ENCODE measurements at places on chromosomes 7 and 10. TPM values are rescaled to one million over a fixed set of nuclear protein-coding genes. Genes with fewer than 3 reads are reported as not detected.

HMX3 gene
- not detected for total RNA-seq

FGFBP3 gene
- total RNA-seq = 3.3 TPM

OIT3 gene
- total RNA-seq = 0.09 TPM

CALN1 gene
- total RNA-seq = not detected

SPDYE9 gene
- not detected for total RNA-seq

MAGI2 gene
- 5.8 TPM for total RNA-seq

GIMAP2 gene
- total RNA-seq = not detected

AOAH gene
- not detected for total RNA-seq

IL6 gene
- total RNA-seq = 2.5 TPM

ERVW-1 gene
- total RNA-seq = 0.19 TPM

HNRNPF gene
- 151 TPM for total RNA-seq

ARMC10 gene
- total RNA-seq = 27.5 TPM

TRPV5 gene
- not detected for total RNA-seq

C10orf90 gene
- total RNA-seq = not detected

ABHD11 gene
- 10.8 TPM for total RNA-seq

UTF1 gene
- 0.18 TPM for total RNA-seq

PVRIG gene
- not detected for total RNA-seq

KAZALD1 gene
- total RNA-seq = 9.6 TPM

TAX1BP1 gene
- total RNA-seq = 133 TPM

C7orf57 gene
- not detected for total RNA-seq

EBF3 gene
- total RNA-seq = 0.07 TPM

- peak; percentile 91 for DNase-seq
Measured at GRCh38 chr10:93999401-93999851, 5.7 kb downstream of the PLCE1 start.

DNA sequence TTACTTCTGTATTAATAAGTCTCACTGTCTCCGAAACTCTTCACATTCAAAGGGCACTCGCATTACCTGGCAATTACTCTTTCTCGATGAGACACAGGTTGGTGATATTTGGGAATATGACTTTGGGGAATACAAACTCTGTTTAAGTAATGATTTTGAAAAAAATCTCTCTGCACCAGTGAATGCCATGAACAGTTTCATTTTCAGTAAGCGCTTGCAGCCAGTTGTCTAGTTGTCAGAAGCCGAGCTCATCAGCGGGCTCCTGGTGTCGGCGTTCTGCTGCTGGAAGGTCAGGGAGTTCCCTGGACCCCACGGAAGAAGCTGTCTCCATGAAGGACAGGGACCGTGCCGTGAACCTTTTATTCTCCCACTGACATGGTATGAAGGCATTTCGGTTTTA lies 57.7 kb downstream of the PTPRE start:
- no peak for DNase-seq

GRCh38 chr10:69669409-69669808 lies 39.4 kb downstream of the FAM241B start:
- no peak for DNase-seq

GRCh38 chr7:28510026-28510369 lies 97.7 kb downstream of the CREB5 start:
- DNase-seq = no peak

DNA sequence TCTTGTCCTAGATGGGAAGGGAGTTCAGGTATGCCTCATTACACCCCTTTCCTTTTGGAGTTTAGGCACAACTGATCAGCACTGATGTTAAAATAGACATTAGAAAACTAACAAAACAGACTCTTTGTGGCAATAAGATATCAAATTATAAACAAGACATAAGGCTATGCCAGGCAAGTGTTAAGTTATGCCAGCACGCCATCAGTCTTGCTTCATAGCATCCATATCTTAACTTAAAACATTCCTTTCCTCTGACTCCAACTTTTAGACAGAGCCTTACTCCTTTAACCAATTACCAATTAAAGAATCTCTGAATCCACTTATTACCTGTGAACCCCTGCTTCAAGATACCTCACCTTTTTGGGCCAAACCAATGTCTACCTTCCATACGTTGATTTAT lies 126.2 kb upstream of the ETV1 start:
- DNase-seq = no peak

DNA sequence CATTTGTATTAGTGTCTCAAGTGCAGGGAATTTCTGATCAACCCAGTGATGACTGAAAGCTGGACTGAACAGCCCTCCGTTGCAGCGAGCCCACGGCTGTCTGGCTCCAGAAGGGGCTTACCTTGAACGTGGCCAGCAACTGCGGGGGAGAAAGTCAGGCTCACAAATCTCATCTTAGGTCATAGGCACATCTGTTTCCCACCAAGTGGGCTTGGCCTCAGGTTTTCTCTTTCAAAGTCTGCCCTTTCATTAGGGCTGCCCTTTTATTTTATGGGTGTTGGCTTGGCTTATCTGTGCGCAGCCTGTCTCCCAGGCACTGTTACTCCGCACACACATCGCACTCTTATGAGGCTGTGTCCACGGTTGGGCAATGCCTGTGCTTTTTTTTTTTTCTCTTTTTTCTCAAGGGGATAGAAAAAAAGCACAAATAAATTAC lies 178.0 kb downstream of the JCAD start:
- no peak for DNase-seq

- DNase-seq = peak; percentile 69
Measured at GRCh38 chr7:68694656-68695055, 903.6 kb upstream of the AUTS2 start.

- DNase-seq = peak; percentile 33
Measured at GRCh38 chr10:43110338-43111071, 27.7 kb upstream of the CSGALNACT2 start.

GRCh38 chr10:16944986-16945385 lies 127.8 kb upstream of the RSU1 start:
- DNase-seq = no peak

- no peak for DNase-seq
Measured at GRCh38 chr10:121369616-121370015, 228.6 kb downstream of the FGFR2 start.

GRCh38 chr7:129421717-129422250 lies 12.4 kb upstream of the STRIP2 start:
- DNase-seq = no peak

DNA sequence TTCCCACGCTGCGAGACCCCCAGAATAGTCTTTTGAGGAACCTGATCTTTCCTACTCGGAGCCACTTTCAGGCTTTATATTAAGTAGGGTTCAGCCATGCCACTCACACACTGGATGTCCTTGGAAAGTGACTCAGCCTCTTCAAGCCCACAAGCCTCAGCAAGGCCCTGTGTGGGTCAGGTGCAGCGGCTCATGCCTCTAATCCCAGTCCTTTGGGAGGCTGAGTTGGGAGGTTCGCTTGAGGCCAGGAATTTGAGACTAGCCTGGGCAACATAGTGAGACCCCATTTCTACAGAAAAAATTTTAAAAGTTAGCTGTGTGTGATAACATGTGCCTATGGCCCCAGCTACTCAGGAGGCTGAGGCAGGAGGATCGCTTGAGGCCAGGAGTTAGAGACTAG lies 119.7 kb upstream of the TNRC18 start:
- no peak for DNase-seq

GRCh38 chr10:132489053-132489703 lies 48.4 kb upstream of the INPP5A start:
- DNase-seq = peak; percentile 4

- peak; percentile 85 for DNase-seq
Measured at GRCh38 chr10:58651040-58651439, 138.4 kb downstream of the BICC1 start.

DNA sequence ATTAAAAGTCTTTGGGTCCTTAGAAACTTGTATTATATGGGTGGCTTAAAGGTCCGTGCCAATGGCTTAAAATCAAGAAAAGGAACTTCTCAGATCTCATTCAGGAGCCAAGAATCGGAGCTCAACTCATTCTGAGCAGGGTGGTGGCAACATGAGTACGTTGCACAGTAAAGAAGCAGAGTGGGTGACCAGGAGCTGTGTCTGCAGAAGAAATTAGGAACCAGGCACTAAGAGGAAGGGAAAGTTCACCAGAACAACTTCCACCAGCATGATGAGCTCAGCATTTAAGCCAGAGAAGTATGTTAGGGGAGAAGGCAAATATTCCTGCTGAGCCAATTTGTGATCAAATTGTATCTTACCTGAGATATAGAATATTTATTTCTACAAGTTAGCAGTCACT lies 236.0 kb upstream of the NRP1 start:
- no peak for DNase-seq

DNA sequence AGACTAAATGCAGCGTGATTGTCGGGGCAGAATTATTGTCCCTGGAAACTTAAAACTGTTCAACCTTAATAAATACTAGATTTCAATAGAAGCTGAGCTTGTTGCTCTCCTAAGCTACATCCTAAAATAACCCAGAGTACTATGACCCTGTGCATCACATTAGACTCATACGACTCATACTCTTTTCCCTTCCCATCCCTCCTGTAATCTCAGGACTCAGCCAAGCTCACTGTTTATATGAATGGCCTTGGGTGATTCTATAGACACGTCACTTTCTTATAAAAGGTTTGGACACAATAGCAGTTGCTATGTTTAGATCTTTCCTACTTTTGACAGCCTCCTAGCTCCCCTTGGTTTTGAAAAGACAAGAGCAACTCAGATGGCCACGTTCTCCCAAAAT lies 17.2 kb downstream of the TCF7L2 start:
- DNase-seq = peak; percentile 60

DNA sequence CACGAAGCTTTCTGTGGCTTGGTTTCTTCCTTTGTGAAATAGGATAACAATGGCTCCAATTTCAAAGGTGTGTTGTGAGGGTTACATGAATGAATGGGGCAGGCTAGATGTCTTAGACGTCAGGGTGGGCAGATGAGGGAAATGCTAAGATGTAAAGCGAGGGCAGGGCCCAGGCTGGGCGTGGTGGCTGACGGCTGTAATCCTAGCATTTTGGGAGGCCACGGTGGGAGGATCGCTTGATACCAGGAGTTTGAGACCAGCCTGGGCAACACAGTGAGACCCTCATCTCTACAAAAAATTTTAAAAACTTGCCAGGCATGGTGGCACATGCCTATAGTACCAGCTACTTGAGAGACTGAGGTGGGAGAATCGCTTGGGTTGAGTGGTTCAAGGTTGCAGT lies 607.7 kb upstream of the FOXK1 start:
- no peak for DNase-seq

GRCh38 chr7:158811894-158812293 lies 17.4 kb downstream of the ESYT2 start:
- DNase-seq = no peak

GRCh38 chr10:26417136-26417535 lies 21.0 kb upstream of the APBB1IP start:
- DNase-seq = no peak

GRCh38 chr7:101882595-101883564 lies 65.5 kb downstream of the CUX1 start:
- peak; percentile 100 for DNase-seq

DNA sequence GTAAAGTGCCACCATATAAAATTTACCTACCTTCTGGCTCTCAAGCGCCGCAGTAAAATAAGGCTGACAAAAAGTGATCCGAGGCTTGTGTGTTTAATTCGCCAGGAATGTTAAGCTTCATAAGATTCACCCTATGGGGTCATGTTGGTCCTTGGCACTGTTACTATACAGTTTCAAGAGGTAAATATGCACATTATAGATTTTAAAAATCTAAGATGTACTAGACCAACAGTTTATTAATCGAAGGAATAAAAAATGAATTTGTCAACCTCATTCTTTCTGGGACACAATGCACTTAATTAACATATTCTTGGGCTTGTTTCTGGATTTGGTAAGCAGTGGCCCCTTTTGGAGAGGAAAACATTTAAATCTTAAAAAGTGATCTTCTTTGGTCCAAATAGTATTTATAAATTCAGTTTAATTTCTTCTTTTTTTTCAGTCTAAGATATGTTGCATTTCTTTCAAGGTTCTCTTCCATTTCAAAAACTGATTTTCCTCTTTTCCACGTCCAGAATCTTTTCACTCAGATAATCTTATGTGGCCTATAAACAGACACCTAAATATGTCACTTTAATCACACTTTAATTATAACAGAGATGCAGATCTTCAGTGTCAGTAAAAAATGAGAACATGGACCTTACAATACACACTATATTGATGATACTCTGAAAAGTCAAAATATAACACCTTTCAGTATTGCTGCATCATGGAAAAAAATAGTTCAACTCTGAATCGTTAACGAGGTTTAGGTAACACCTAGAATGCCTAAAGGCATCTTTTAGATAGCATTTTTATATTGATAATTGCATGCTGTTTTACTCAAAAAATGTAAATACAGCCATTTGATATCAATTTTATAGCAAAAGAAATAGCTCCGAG lies 3.8 kb upstream of the SKIDA1 start:
- DNase-seq = peak; percentile 71

- DNase-seq = peak; percentile 48
Measured at GRCh38 chr10:15222511-15222910, 54.0 kb upstream of the NMT2 start.

- peak; percentile 39 for DNase-seq
Measured at GRCh38 chr10:124033887-124034218, 59.5 kb downstream of the CHST15 start.

DNA sequence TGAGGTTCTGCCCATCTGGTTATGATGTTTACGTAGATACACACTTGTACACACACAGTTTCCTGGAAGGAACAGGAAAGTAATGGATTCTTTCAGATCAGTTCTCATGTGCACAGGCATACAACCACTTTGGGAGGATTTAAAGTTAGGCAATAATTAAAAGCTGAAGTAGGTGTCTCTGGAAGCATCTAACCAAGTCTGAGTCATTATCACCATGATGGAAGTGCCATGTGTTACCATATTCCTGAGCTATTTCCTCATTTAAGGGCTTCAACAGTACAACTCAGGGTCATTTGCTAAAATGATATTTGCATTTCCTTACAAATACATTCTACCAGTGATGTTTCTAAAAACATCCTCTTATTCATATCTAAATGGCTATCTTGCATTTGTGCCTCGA lies 41.4 kb upstream of the BET1 start:
- no peak for DNase-seq

GRCh38 chr10:84204122-84204521 lies 9.8 kb downstream of the CDHR1 start:
- no peak for DNase-seq

DNA sequence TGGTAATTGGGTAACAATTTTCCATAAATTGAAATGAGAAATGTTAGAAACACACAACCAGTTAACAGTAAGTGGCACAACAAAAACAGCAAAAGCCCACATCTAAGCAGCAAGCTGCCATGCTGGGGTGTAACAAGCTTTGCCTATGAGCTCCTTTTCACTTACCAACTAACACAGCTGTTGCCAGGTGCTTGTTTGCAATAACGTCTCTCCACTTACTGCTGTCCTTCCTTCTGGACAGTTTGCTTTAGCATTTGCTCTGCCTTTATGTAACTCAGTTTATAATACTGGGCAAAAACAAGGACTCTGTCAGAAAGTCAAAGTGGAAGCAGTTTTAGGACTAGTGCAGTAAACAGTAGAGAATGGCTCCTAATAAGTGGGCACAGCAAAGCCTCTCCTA lies 740.9 kb downstream of the POM121L12 start:
- DNase-seq = no peak

- peak; percentile 42 for DNase-seq
Measured at GRCh38 chr10:102729029-102730026, 14.4 kb upstream of the WBP1L start.

DNA sequence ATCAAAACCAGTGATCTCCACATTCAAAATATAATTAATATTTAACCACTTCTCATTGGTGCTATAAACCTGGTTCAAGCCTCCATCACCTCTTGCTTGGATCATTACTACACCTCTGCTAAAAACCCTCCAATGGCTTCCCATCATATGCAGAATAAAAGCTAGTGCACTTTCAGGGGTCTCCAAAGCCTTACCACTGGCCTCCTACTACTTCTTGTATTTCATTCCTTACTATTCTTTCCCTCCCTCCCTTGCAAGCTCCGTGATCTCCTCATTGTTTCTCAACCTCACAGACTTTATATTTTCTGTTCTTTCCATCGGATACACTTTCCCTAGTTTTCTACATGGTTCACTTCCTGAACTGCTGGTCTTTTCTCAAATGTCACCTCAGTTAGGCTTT lies 31.5 kb downstream of the LMOD2 start:
- no peak for DNase-seq

Measured in astrocyte (in vitro differentiated cells and primary cell).